NCI-H748 treated with DMSO at 0.1 percent for 48 hours (cell line): ENCODE measurements at places on chromosomes 3 and 15.

- DNase-seq, result no peak
Observed at GRCh38 chr3:58688574-58688973, 22.0 kb upstream of the FAM3D start.

GRCh38 chr3:169323578-169324451, 339.7 kb downstream of the MECOM start:
- no peak for DNase-seq

- DNase-seq, result peak; percentile 8
Observed at GRCh38 chr15:92077353-92078085, 224.0 kb downstream of the SLCO3A1 start.

DNA sequence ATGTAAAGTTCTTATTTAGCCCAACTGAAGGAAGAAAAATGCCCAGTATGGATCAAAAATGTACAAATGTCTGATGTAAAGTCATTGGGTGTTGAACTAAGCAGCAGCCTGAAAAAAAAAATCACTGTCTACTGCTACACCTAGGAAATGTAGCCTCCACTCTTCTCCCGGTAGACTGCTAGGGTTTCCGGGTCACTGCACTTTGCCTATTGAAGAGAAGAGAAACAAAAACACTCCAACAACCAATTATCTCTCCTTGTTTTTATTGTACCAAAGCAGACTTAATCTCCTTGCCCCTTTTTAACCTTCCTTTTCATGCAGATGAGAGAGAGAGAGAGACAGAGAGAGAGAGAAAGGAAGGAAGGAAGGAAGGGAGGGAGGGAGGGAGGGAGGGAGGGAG, 140.2 kb upstream of the SETMAR start:
- DNase-seq, result no peak

- DNase-seq, result no peak
Observed at GRCh38 chr15:81312790-81313543, 11.0 kb downstream of the STARD5 start.

DNA sequence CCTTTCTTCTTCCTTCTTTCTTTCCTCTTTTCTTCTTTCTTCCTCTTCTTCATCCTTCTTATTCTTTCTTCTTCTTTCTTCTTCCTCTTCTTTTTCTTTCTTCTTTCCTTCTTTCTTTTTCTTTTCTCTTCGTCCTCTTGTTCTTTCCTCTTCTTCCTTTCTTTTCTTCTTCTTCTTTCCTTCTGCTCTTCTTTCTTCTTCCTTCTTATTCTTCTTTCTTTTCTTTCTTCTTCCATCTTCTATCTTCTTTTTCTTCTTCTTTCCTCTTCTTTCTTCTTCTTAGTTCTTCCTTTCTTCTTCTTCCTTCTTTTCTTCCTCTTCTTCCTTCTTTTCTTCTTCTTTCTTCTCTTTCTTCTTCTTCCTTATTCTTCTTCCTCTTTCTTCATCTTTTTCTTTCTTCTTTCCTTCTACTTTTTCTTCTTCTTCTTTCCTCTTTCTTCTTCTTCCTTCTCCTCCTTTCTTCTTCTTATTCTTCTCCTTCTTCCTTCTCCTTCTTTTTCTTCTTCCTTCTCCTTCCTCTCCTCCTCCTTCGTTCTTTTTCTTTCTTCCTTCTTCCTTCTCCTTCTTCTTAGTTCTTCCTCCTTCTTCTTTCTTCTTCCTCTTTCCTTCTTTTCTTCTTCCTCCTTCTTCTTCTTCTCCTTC, 37.8 kb downstream of the SPG21 start:
- DNase-seq, result no peak

DNA sequence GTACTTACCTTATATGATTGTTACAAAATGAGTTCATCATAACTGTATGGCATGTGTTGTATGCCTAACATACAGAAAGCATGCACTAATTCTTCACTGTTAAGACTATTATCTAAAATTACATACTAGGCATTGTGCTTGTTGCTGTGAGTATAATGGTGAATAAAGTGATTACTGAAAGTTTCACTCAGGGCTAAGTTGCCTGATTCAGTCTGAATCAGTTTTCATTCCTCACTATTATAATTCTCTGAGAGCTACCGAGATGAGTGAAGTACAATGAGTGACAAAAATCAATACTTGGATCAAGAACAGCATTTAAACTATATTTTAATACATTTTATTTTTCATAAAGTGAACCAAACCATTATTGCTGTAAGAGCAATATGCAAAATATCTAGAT, 7.5 kb upstream of the GCSAM start:
- no peak for DNase-seq

GRCh38 chr3:136979684-136980083, 21.9 kb downstream of the IL20RB start:
- no peak for DNase-seq

DNA sequence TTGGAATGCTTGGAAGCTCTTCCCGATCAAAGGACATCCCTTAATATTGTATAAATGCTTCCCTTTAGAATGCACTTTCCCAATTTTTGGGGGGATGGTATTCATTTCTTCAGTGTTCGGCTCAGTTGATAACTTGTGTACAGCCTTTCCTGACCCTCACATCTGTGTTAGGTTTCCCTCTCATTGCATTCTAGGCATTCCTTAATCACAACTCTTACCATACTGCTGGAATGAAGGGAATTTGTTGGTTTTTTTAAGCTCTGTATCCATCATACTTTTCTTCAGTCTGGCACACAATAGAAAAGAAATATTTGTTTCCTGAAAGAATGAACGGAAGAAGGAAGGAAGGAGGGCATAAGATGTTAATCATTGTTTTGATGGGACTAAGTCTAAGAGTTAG, 119.5 kb downstream of the CHST2 start:
- DNase-seq, result no peak

- DNase-seq, result no peak
Observed at GRCh38 chr3:50068134-50068533, 20.6 kb upstream of the RBM5 start.

- no peak for DNase-seq
Observed at GRCh38 chr3:165518346-165518745, 318.9 kb downstream of the BCHE start.

DNA sequence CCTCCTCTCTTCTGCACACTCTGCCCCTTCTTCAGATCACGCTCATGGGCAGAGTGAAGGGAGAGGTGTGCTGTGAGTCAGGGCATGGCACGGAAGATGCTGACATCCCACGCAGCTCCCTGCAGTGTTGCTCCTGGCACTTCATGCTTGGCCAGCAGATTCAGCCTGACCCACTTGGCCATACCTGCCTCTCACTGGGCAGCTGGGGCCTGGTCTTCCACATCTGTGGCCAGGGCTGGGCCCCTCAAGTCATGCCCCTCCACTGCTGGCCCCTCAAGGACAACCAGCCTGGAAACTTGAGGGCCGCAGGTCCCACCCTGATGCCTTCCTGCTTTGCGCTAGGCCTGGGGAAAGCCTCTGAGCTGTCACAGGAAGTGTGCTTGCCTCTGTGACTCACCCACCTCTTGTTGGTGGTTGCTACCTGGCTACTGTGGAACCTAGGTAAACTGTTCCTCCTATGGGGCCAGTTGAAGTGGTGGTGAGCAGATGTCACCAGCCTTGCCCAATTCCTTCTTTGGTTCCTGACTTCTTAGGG, 48.7 kb downstream of the BSN start:
- no peak for DNase-seq

GRCh38 chr15:76286271-76286879, 24.9 kb downstream of the ETFA start:
- no peak for DNase-seq

- DNase-seq, result no peak
Observed at GRCh38 chr3:83321891-83322290, 1560.4 kb upstream of the GBE1 start.

DNA sequence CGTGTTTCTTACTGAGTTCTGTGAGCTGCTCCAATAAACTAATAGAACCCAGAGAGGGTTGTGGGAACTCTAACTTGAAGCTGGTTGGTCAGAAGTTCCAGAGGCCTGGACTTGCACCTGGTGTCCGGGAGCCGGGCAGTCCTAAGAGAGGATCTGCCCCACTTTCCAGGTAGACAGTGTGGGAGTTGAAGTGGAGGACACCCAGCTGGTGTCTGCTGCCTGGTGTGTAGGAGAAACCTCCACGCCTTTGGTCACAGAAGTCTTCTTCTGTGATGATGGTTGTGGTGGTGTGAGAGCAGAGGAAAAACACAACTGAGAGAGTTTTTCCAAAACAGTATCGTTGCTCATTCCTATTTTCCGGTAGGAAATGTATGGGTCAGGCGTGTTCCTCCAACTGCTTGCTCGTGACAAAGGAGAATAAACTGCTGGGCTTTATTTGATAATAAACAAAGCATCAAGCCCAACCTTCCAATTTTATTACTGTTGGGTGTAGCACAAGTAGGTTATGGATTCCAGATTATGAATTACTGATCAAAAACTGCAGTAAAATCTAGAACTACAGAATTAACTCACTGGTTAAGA, 137.0 kb downstream of the KLF13 start:
- DNase-seq, result no peak

GRCh38 chr3:177751770-177752169, 554.5 kb upstream of the TBL1XR1 start:
- DNase-seq, result no peak

DNA sequence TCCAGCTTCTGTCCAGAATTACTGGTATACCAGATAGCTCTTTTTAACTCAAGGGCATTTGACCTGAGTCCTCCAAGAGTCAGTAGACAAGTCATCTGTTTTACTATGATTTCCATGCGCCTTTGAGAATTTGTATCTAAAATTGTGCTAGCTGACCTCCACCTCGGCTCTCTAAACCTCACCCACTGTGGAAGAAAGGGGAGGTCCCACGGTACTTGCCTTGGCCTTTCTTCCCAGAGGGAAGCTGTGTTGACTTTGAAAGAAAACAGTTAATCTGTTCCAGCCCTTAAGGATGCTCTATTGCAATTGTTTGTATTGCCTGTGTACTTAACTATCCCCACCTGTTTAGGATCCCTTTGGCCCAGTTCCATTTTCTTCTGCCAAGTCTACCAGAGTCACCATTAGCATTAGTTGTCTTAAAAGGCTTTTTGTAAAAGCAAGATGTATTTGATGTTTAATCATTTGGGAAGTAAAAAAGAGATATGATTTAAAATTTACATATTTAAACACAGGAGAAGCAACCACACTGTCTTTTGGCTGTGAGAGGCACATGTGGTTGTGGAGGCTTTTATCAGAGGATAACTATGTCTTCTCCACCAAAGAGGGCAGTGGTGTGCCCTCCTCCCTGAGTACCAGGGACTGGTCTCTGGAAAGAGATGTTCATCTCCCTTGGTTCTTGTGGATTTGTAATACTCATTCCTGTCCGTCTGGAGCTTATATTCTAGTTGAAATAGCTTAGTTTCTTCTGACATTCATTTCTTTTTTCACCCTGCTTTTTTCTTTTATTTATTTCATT, 88.8 kb downstream of the CRTC3 start:
- no peak for DNase-seq

DNA sequence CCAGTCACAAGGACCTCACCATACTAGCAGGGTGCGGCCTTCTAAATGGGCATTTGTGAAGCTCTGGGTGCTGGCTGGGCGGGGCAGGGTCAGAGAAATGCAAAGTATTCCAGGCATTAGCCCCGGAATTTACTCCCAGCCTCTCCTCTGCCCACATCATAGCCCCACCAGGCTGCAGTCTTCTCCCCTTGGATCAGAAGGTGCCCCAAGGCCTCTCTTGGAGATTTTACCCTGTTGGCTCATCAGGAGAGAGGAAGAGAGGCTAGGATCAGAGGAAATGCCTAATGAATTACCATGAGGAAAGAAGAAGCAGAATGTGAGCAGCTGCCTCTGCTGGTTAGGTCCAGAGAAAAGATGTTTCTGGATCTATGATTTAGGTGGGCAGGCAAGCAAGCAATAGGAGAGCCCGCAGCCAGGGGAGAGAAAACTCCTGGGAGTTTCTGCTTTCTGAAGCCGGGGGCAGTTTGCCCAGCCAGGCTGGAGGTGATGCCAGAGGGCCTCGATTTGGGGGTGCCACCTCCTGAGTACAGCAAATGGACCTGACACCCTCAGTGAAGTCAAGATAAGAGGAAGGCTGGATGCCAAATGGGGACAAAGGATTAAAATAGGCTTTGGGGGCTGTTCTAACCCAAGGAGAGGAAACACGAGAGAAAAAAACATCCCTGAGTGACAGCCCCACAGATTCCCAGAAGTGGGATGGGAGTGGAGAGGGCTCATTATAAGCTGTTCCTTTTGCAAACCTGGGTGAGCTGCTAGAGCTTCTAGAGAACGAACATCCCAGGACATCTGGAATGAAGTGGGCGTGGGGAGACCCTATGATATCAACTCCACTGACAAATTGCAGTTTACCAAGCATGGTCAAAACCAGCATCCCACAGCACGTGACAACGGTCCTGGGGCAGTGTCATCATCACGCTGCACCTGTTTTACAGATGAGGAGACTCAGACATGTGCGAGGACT, 65.4 kb downstream of the BDH1 start:
- no peak for DNase-seq

GRCh38 chr3:42092006-42092405, 849 bp downstream of the TRAK1 start:
- DNase-seq, result no peak

DNA sequence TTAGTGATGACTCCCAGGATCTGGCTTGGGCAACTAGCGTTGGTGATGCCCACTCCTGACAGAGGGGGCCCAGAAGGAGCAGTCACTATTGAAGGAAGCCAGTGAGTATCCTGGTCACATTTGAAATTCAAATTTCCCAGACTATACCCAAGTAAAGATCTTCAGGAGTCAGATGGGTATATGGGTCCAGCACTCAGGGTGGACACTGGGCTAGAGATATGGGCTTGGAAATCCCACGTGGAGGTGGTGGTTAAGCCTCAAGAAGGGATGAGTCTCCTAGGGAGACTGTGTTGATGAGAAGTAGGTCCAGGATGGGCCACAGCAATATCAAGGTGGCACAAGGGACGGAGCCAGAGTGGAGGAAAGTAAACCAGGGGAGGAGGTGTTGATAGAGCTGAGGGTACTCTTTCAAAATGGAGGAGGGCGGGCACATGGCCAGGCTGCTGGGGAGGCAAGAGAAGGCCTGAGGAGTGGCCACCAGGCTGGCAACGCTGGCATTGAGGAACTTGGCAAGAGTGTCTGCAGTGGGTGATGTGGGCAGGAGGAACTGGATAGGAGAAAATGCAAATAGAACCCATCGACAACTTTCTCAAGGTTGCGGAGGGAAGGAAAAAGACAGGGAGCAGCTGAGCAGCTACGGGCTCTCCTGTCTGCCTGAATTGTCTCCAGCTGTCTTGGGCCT, 3.7 kb upstream of the SLCO2A1 start:
- DNase-seq, result no peak

GRCh38 chr3:27670619-27671018, 51.5 kb downstream of the EOMES start:
- DNase-seq, result no peak

DNA sequence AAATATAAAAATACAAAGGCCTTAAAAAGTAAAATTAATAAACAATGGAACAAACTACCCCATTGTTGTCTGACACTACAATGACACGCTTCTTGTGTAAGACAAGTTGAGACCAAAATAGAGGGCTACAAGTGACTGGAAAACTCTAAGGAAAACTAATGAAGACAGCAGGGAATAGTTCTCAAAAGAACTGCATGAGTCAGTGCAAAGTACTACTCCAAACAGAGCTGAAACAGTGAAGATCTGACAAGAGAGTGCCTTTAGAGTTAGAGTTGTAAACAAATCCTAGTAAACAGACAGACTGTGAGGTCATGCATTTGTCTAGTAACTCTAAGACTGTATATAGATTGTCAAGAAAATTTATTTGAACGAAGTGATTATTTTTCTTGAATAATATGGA, 233.9 kb downstream of the BBX start:
- no peak for DNase-seq

GRCh38 chr3:194879991-194880939, 194.6 kb downstream of the FAM43A start:
- DNase-seq, result no peak

GRCh38 chr15:73227433-73228056, 141.2 kb downstream of the HCN4 start:
- DNase-seq, result no peak

GRCh38 chr3:72549761-72550581, 298.3 kb downstream of the SHQ1 start:
- DNase-seq, result no peak
